ENCODE measurements at places on chromosomes 13 and 19.

DNA sequence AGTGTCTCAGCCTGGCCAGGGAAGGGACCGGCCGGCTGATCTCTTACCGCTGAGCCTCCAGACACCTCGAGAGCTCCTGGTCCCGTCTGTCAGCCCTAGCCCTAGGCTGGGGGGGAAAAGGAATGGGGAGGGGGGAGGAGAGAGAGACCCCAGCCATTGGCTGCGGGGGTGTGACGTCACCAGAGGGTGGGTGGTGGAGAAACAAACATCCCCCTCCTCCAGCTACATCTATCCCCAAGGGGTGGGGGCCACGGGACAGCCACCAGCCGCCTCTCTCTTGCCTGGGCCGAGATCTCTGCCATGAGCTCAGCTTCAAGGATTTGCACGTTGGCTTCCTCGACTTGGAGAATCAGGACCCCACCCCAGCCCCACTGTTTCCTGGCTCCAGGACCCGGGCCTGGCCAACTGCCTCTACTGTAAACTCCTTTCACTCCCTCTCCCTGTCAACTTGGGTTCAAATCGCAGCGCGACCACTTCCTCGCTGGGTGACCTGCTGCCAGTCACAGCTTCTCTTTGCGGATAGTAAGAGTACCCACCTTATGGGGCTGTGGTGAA is at the start of gene PRX:
PRX (minus strand) TSS at position 88 of the 555 bp plus-strand sequence. CDS start 5,446 bp downstream, outside the sequence.
- no peak for DNase-seq

GRCh38 chr19:55580628-55581144 is at the start of gene ZNF579:
Gene ZNF579, minus strand, starts transcription at chr19:55580848. Its CDS starts 1,209 bp downstream, at chr19:55579639.
- DNase-seq: peak; percentile 88

DNA sequence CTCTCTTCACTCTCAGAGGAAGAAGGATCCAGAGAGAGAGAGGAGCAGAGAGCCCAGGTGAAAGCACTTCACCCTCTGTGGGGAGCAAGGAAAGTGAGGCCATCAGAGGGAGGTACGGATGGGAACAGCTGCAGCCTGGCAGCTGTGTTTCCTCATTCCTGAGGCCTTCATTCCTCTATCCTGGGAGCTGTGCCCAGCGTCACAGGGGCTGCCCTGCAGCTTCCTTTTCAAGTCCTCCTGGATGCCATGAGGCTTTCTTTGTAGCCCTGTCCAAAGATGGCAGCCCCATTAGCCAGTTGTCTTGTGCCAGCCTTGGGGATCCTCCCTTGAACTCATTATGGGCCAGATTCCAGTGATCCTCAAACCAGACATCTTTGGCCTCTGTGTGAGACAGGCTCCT is 76.8 kb upstream of the PCDH8 start:
- DNase-seq: no peak

- no peak for DNase-seq
Observed at GRCh38 chr13:100892981-100893380, 218.4 kb upstream of the TMTC4 start.

DNA sequence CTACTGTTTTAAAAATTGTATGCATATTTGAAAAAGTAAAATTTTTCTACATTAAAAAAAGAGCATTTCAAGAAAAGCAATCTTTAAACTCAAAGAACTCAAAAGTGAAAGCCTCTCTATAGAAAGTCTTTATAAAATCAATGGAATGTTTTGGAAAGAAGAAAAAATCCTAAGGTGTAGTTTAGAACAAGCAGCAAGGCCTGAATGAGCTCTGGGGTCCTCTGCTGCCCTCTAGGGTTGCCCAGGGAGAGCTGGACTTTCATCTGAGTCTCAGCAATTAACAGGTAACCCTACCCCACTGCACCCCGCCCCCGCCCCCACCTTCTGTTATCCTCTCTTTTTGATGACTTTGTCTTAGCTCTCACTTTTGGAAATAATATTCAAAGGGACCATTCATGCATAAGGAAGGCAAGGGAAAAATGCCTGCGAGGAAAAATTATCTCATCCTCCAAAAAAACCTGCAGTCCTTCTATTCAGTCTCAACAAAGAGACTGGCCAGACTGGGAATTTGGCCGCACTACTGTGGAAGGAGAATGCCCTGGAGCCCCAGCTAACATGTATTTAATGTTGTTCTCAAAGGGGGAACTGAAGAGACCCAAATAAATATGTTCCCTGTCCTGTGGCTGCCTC is 24.1 kb downstream of the SLC25A30 start:
- DNase-seq: peak; percentile 47

DNA sequence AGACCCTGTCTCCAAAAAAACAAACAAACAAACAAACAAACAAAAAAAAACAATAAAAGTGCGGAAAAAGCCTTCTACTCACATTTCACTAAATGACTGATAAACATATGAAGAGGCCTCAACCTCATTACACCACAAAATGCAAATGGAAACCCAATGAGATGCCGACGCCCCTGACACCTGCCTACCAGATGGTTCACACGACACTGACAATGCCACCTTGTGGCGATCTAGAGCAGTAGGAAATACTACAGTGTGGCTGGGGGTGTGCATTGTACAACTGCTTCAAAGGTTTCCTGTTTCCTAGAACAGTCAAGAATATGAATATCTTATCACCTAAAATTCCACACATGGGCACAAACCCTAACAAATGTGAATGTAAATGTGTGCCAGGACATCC is 14.0 kb downstream of the SCGB2B2 start:
- DNase-seq: peak; percentile 61

DNA sequence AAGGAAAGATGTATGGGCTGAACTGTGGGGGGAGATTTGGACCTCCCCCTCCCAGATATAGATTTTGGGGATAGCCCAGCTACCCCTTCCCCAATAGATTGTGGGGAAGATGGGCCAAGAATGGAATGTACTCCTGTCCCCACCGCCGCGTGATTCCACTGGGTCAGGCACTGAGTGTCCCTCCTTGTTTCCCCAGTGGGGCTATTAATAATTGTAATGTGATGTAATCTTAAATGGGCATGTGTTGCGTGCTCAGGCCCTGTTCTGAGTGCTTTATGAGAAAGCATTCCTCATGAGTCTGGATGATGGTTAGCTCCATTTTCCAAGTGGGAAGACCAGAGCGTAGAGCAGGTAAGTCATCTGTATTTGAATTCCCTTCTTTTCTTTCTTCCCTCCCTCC is 1.4 kb downstream of the PSMD8 start:
- DNase-seq: no peak

DNA sequence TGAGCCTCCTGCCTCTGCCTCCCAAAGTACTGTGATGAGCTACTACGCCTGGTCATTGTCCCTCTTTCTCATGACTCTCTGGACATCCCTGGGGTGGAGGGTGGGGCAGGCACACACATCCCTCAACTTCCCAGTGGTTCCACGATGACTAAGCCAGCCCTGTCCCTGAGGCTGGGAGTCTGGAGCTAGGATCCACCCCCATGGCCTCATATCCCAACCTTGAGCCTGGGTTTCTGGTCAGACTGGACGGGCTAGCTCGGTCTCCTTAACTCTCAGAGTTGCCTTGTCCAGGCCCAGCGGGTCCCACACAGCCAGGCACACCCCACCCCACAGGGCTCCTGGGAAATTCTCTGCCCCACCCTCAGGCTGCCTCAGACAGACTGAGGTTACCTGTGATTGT is 19.6 kb downstream of the IER2 start:
- DNase-seq: no peak

GRCh38 chr13:93066187-93066586 is 160.4 kb upstream of the GPC6 start:
- no peak for DNase-seq

GRCh38 chr19:29006057-29006735 is 206.8 kb downstream of the UQCRFS1 start:
- DNase-seq: no peak

GRCh38 chr19:8030960-8031359 is 21.6 kb upstream of the CCL25 start:
- DNase-seq: no peak

GRCh38 chr19:40663695-40664692 is 26.5 kb downstream of the NUMBL start:
- peak; percentile 42 for DNase-seq

DNA sequence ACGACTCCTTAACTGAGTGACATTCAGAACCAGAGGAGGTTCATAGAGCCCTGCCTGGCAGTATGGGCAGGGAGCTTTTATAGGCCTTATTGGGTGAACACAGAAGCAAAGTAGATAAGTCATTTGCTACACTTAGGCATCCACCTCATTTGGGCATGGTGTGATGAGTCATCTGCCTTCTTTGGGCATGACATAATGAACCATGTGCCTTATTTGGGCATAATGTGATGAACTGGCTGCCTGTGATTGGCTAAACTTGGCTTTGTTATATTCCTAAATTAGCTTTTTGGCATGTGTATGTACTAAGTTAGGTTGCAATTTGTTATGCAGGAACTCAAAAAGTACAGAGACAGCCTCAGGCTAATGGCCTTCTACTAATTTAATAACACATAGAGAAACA is 2210.2 kb upstream of the PCDH20 start:
- DNase-seq: no peak

GRCh38 chr13:97975280-97975847 is 21.9 kb downstream of the IPO5 start:
- no peak for DNase-seq

DNA sequence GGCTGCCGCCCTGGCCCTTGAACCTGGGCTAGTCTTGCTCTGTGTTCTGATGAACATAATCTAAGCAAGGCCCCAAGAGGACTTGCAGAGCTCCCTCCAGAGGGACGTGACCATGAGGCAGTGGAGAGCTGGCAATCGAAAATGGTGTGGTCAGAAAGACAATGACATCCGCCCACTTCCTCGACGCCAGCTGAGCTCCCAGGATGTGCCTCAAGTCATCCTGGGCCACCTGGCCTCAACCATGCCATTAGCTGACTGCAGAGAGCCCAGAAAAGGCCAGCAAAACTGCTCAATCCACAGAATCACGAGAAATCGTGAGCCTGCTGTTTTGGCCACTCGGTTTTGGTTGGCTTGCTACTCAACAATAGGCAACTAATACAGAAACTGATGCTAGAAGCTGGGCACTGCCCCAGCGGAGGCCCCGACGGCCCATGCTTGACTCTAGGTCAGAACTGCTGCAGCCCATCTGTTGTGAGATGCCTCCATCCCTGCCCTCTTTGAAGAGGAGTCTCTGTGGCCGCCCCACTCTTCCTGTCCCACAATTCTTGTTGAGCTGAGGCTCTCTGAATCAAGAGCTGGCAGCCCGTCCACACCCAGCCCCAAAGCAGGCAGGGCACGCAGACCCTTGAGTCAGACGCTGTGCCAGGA is 53.3 kb downstream of the STK24 start:
- DNase-seq: peak; percentile 68

DNA sequence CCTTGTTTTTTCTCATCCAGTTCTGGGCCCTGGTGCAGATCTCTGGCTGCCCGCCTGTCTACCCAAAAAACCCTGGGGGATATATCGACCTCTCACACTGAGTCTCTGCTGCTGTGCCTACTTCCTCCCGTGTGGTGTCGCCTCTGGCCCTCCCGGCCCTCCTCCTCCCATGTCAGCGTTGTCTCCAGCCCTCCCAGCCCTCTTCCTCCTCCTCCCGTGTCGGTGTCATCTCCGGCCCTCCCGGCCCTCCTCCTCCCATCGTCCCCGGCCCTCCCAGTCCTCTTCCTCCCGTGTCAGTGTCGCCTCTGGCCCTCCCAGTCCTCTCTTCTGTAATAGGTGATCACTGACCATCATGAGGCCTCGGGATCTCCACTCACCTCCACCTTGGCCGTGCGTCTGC is 81.8 kb downstream of the GPR12 start:
- no peak for DNase-seq

DNA sequence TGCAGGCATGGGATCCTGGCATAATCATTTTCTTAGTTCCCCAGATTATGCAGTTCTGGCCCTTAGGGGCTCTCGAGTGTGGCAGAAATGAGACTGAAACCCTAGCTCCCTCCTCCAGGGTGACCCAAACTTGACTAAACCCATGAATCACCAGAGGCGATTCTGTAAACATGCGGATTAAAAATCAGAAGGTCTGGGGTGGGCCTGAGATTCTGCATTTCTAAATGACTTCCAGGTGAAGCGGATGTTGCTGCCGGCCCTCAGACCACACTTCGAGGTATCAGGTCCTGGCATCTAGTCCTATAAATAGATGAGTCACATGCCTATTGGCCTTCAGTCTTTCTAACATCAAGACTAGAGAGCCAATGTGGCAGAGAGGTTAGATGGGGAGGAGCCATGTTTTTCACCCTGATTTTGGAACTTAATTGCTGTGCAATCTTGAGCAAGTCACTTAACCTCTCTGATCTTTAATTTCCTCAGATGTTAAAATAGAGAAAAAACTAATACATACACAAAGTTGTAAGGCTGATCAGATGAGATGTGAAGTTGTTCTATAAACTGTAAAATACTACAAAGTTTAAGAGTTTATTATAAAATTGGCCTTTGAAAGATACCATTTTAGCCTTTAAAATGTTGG is 431.2 kb downstream of the FOXO1 start:
- DNase-seq: peak; percentile 27

DNA sequence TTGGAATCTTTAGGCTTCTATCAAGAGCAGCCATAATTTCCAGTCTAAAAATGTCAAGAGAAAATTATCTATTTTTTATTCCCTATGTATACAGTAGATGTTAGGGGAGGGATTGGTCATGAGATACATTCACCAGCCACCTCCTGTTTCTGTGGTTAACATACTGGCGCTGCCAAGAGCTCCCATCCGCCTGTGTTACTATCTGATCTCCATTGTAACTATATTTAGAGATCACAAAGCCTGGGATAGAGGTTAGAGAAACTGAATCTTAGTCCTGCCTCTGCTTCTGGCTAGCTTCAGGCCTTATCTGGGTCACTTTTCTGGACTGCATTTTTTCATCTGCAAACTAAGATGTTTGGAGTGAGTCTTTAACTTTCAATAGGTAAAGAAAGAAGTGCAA is 46.3 kb downstream of the POLR1D start:
- DNase-seq: no peak

DNA sequence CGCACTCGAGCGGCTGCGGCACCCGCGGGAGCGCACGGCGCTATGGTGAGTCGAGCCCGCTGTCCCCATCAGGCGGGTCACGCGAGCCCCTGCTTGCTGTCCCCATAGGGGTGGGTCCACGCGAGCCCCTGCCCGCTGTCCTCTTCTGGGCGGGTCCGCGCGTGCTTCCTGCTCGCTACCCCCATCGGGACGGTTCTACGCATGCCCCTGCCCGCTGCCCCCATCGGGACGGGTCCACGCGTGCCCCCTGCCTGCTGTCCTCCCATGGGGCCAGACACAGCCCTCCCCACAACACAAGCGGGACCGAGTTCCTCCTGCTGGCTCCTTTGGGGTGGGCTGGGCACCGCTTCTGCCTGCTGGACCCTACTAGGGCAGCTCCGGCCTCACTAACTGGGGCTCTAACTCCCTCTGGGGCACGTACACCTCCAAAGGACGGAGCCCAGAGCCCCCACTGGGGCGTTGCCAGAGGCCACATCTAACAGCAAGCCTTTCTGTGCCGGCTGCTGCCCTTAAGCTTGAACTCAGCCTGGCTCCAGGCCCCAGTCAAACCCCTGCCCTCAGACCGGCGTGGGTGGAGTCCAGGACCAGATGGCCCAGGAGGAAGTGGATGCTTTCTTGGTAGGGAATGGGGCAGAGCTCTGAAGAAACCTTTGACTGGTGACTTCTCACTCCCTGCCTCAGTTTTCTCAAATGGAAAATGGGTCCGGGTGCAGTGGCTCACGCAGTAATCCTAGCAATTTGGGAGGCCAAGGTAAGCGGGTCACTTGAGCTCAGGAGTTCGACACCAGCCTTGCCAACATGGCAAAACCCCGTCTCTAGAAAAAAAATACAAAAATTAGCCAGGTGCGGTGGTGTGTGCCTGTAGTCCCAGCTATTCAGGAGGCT is 722 bp downstream of the COLGALT1 start:
- DNase-seq: peak; percentile 41
